ENCODE measurements at places on chromosomes 1 and 21.
A peak's percentile ranks its signal among the peaks of the same experiment; 100 is the strongest.

DNA sequence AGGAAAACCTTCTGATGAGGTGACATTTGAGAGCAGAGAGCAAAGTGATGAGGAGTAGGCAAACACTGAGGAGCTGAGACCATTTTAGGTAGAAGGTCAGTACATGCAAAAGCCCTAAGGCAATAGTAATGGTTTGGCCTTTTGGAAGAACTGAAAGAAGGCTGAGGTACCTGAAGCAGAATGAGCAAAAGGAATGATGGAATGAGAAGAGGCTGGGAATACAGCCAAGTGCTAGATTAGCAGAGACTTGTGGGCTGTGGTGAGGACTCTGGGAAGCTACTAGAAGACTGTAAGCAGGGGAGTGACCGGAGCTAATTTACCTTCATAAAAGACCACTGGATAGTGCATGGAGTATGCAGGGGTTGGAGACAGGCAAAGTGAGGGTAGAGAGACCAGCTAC, 77.9 kb downstream of the GFI1 start:
- no peak for DNase-seq

DNA sequence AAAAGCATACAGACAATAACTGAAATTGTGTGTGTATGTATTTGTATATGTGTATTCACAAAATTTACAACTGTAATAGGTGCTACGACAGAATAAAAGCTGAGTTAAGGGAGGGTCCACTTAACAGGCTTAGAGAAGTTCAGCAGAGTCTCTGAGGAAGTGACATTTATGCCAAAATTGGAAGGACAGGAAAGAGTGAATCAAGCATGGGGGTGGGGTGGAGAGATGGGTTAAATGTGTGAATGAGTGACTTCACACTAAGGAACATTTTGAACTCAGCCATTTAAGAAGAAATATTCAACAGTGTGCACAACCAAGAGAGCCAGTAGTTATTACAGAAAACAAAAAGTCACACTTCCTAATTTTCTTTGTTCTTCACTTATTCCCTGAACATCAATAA, 53.8 kb upstream of the RGS1 start:
- no peak for DNase-seq

- peak; percentile 11 for DNase-seq
Measured at GRCh38 chr21:45982758-45983648, 1.4 kb downstream of the COL6A1 start.

DNA sequence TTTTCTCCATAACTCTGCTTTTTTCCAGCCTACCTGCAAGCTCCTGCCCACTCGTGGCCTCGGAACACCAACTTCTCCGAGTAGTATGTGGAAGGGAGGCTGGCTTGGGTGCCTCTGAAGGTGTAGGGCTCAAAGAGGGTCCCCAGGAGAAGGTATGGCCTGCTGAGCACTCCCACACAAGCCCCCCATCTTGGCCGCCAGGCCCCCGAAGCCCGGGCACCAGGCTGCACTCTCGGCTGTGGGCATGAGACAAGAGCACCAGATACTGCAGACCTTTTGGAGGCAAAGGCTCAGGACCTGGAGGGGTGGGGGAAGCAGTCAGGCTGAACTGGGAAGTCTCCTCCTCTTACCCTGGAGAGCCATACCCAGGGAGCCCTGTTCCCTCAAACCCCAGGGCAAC, 1.7 kb downstream of the ZNF692 start:
- DNase-seq: no peak

GRCh38 chr1:13823126-13823880, 123.3 kb downstream of the PRDM2 start:
- no peak for DNase-seq

DNA sequence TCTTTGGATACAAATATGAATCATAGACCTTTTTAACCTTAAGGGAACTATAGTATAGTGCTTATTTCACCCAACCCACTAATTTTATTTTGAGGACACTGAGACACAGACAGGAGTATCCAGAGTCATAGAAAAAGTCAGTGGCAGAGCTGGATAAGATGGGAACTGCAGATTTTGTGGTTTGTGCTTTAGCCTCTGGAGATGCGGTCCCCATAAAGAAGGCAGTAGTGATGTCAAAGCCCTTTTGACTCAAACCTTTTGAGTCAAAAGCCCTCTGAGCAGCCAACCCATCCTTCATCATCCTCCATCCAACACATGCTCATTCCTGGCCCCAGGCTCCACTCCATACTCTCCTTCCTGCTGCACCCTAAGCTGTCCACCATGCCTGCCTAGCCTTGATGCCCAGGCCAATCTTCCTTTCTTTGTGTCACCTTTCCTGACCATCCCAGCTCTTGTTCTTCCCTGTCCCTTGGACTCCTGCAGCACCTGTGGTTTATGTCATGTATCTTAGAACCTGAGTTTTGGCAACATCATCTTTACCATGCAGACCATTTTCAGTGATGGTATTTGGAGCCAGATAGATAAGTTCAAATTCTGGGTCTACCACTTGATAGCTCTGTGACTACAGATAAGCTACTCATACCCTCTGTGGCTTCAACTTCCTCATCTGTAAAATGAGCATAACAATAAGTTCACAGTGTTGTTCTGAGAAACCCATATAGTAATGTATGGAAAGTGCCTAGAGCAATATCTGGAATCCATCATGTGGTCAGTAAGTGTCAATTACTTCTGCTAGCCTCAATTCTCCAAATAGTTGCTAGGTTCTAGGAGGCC, 20.1 kb downstream of the SLAMF1 start:
- no peak for DNase-seq

GRCh38 chr1:174954073-174954460, 45.7 kb upstream of the CACYBP start:
- no peak for DNase-seq

DNA sequence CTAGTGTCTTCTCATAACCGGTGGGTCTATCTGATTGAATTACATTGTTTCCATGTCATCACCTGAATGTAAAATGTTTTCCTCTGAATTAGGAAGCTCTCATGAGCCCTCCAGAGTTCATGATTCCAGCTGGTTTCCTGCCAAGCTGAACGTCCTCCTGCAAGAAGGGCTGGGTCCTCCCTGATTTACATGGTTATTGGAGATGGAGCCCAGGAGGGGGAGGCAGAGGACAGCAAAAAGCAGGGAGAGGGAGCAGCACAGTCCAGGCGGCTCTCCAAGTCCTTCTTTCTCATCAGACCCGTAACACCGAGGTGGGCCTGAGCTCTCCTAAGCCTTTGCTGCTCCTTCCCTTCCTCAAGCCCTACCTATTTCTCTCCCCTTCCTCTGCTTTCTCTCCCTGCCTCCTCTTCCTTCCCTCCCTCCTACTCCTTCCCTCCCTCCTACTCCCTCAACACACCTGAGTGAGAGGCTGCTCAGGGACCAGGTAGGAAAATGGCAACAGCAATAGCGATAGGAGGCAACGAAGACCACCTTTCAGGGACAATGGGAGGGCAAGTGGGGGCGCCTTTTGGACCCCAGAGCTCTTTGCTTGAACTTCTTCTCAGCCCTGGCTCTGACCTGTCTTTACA, 265.9 kb downstream of the PRDM2 start:
- peak; percentile 41 for DNase-seq

- DNase-seq: no peak
Measured at GRCh38 chr1:125119024-125119441, 3934.3 kb downstream of the SRGAP2C start.

DNA sequence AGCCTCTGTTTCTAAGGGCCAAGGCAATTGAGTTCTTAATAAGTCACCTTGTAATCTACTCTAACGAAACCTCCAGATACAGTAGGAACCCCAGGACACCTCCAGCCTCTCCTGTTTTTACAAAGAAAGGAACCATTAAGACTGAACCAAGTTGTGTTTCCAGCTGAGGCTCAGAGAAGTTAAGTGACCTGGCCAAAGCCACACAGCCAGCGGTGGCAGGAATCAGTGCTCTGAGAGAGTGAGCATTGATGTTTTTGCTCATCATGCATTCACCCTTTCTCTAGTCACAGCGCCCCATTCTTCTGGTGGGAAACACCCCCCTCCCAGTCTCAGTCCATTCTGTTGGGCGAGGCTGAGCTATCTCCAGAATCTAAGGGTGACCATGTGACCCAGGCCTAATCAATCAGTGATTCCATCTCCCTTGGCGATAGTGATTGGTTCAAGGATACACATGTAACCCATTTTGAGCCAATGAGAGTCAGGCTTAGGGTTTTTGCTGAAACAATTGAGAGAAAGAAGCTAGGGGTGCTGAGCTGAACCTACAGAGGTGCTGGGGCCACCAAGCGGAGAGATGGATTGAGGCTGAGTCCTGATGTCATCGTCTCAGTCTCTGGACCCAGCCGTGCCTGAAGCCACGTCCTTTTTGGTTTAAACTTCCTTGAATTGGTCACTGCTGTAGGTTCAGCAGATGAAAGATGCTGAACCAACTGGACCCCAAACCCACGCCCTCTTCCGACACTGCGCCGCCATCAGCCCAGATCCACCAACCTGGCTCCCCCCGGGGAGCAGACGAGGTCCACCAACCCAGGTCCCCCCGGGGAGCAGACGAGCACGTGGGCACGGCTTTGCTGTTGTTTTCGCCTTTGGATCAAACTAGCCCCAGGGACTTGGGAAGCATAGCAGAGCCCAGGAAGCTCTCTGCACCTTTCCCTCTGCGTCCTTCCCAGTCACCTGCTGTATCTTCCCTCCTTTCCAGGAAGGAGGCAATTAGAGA, 28.0 kb upstream of the RERE start:
- no peak for DNase-seq

DNA sequence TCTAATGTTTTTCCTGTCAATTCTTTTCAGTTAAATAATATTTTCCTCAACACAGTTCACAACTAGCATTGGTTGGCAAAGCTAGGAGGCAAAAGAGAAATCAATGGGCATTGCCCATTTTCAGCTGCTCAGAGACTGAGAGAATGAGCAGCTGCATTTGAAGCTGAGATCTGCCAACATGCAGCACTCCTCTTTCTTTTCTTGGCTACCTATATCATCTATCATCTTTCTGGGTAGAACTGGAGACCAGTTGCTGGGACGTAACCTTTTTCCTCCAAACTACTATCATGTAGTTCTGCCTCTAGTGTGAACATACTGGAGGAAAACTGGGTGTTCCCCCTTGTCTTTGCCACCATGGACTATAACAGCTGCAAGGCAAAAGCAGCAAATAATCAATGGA, 22.9 kb downstream of the CHODL start:
- no peak for DNase-seq

DNA sequence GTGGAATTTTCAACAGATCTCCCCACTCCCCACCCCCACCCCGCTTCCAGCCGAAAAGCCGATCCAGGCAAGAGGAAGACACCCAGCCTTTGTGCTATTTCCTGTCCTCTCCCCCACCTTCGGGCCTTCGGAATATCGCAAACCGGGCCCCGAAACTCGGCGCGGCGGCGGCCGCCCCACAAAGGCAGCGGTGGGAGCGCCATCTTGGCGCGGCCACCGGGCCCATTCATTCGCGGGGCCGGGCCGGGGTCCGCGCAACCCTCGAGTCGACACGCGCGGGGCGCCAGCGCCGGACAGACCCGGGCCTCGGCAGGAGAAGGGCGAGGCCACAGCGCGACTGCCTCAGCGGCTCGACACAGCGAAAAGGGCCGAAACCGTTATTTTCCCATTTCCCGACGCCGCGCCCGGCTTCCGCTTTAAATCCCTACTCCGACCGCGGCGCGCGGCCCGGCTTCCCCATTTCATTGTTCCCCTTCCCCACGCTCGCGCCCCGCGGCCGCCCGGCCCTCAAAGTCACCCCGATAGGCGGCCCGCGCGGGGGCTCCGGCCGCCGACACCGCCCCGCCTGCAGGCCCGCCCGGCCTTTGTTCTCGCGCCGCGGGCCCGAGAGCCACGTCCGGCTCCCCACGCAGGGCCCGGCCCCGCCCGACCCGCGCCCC, 911 bp downstream of the GNB1 start:
- peak; percentile 52 for DNase-seq

DNA sequence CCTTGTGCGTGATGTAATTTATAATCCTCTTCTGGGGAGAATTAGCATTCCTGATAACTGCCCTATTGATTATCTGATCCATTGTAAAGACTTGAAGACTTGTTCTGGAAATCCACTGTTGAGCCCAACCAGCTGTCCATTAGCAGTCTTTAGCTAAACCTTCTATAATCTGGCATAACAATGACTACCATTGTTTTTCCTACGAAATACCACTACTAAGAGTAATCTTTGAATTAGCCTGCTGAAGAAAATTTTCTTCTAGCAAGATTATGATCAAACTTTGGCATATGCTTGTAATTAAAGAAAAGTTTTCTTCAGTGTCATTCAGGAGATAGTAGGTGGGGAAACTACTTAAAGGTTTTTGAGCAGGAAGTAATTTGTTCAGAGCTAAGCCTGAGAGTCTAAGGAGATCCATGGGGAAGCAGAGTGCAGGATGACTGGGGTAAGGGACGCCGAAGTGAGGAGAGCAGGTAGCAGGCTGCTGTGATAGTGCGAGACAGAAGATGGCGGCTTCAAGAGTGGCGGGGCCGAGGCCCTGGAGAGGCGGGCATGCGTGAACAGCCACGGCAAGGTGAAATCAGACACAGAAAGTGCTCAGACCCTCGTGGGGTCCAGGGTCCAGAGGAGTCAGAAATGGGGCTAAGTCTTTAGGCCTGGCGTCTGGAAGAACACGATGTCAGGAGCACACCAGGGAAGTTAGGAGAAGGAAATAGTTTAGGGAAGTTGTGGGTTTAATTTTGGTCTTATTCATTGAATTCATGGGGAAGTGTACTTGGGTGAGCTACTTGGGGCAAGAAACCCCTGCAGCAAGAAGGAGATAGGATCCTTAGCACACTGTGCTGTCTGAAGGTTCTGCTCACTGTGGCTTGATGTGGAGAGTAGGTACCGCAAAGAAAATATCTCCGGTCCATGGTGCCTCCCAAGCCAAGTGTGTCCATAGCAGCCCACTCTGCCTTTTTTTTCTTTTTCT, 112.6 kb upstream of the ADAR start:
- no peak for DNase-seq

DNA sequence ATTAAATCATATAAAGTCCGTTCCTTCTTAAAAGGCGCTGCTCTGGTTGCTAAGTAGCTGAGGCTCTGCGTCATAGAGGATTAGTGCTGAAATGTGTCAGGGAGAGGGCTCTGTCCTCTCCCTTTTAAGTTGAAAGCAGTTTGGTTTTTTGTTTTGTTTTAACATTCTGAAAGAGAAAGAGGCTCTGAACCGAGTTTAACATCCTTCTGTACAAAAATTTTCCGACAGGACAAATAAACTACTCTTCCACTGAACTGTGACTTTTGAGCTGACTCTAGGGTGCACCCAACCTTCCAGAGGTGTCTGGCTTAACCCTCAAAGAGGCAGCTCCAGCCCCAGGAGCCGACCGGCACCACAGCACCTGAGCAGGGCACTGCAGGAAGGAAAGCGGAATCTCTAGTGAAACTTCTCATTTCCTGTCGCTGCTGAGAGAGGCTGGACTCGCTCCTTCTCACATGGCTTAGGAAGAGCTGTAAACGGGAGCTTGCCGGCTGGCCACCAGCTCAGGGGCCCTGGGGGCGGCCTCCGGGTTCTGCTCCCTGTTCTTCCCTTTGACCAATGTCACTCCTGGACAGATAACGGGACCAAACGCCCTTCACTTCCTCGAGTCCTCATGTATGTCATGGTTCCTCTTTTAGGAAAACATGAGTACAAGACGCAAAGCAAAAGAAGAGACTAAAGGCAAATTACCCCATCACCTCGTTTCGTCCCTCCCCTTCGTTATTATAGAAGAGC, 1.2 kb downstream of the VAV3 start:
- peak; percentile 34 for DNase-seq

- DNase-seq: peak; percentile 62
Measured at GRCh38 chr1:156385534-156386031, 16.6 kb downstream of the RHBG start.

- DNase-seq: peak; percentile 97
Measured at GRCh38 chr1:9588551-9589143, at the start of gene TMEM201. TSS of gene TMEM201 (plus strand) at chr1:9588911. CDS start at chr1:9588931, 20 bp downstream.

- no peak for DNase-seq
Measured at GRCh38 chr21:17858747-17859146, 39.6 kb upstream of the C21orf91 start.

GRCh38 chr1:208928349-208929010, 655.0 kb upstream of the CAMK1G start:
- DNase-seq: no peak

Measured in transverse colon (tissue), 4 donors.